ENCODE measurements at places on chromosomes 1 and 21.

DNA sequence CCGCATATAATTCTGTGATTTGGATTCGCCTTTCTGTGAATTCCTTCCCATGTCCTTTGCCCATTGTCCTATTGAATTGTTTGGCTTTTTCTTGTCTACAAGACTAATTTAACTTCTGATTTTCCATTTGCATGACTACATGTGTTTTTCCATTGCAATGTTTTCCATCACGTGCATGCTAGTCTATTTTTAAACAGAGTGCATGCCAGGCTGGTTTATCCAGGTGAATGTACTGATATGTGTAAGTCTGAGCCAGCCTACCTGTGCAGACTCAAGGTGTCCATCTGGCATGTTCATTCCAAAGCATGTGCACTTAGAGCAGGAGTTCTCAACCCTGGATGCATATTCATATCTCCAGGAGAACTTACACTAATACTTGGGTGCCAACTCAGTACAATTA lies 59.7 kb downstream of the INAVA start:
- no peak for DNase-seq

GRCh38 chr1:98854137-98854536 lies 150.5 kb downstream of the PLPPR5 start:
- DNase-seq, result no peak

GRCh38 chr1:156113282-156113950 lies 1.1 kb upstream of the LMNA start:
- DNase-seq, result no peak

- no peak for DNase-seq
Measured at GRCh38 chr1:219990782-219991510, 55.4 kb downstream of the EPRS1 start.

DNA sequence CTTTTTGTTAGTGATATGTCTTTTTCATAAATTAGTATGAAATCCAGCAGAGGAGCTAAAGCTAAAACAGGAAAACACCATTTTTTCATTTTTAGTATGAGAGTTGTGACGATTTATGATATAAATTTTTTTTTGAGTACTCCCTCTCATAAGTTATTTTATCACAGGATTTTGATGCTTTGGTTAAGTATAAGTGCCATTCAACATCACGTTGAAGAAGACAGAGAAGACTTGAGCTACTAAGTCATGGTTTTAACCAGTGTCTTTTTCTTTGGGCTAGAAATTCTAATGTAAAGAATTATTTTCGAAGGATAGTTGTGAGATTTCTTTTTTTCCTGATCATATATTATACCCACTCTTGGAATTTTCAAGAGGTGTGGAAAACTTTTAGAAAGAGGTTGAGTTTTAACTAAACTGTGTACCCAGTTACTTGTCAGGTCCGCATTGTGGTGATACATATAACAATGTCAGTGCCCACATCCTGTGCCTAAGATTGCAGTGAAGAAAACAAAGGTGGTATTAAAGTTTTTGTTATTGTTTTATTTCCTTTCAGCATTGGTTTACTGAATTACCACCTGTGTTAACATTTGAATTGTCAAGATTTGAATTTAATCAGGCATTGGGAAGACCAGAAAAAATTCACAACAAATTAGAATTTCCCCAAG lies 93.8 kb downstream of the USP25 start:
- DNase-seq, result no peak

GRCh38 chr1:97392701-97393100 lies 528.1 kb downstream of the DPYD start:
- DNase-seq, result no peak

DNA sequence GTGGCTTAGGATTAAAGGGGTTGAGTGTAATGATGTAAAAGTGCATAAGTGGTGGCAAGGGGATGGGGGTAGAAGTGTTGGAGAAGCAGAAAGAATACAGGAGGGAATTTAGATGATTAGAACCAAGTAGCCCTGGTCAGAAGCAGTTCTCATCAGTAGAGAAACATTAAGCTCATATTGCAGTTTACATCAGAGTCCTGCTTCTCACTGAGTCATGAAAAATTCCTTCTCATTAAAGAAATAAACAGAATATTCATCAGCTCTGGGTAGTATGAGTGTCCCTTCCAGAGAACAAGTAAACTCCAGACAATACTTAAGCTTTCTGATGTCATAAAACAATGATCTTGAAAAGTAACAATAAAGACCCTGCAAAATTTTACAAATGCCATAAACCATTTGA lies 36.5 kb downstream of the LRRIQ3 start:
- DNase-seq, result no peak

DNA sequence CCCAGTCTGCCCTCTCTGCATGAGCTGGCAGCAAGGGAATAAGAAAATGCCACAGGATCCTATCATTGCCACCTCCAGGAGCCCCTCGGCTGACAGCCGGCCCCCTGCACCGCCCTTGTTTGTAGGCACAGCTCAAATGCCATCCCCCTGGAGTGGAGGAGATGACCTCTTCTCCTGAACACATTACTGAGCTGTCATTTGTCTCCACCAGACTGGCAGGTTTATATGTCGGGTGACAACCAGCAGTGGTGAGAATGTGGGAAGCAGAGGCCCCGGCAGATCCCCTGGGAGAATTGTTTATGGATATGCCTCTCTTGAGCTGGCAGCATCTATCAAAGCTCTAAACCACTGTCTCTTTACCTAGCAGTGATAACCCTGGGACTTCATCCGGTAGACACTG lies 135.4 kb upstream of the FMN2 start:
- no peak for DNase-seq

GRCh38 chr1:50416553-50417453 lies 6.4 kb downstream of the DMRTA2 start:
- DNase-seq, result no peak

DNA sequence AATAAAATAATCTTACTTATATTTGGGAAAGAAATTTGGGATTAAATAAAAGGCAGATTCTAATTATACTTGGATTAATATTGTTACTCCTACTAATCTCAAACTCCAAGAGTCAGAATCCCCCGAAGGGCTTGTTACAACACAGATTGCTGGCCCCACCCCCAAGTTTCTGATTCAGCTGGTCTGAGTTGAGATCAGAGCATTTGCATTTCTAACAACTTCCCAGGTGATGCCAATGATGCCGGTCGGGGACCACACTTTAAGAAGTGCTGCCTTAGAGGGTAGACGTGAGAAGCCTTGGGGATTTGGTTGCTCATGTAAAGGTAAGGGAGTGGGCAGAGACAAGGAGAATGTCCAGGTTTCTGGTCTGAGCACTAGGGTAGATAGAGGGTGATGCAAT lies 47.2 kb downstream of the FMN2 start:
- DNase-seq, result no peak

GRCh38 chr21:41121785-41122415 lies 46.1 kb upstream of the BACE2 start:
- DNase-seq, result no peak

- DNase-seq, result no peak
Measured at GRCh38 chr1:21761052-21761451, 21.9 kb downstream of the USP48 start.

DNA sequence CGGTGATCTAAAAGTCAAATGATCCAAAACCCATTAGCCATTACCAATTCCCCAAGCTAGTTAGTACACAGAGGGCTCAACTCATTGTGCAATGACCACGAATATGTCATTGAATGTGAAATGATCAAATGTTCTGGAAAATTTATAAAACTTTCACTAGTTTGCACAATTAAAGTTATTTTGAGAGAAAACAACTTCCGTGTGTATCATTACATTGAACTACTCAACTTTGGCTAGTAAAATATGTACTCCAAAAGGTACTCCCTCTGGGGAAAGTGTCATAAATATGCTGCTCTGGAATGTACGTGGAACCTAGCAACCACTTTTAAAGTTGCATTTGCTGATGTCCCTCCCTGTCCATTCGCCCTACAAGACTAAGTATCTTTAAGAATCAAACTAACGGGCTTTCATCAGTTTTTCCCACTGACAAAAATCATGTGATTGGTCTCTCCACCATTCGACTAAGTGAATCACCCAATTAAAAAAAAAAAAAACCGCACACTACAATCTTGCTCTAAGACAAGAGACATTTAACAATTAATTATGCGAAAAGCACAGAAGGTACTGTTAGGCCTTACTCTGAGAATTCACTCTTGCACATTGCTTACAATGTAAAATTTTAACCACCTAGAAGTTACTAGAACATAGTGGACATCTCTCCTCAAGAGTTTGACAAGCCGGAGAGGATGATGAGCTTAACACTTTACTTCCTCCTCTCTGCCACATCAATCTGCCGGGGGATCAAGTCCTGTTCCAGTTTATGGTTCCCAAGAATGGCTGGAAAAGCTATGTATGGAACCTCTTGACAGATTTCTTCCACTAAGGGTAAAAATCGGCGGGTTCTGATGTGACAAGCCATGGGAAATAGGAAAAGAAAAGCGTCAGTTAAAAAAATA lies 1.2 kb downstream of the ACBD3 start:
- no peak for DNase-seq

DNA sequence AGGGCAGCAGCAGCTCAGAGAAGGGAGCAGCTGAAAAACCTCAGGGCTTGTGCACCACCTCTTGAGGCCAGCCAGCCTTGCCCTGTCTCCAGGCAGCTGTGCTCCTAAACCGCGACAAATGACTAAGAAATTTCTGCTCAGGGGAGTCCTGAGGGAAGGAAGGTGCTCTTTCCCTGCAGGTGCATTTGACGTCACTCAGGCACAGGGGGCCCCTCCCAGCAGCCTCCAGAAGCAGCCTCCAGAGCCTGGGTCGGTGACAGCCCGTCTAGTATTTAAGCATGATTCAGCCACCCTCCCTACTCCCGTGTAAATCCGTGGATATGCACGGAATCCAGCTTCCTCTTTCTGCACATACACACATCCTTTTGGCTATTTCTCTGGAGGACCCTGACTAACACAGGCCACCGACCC lies 560.5 kb downstream of the KIF26B start:
- DNase-seq, result no peak

DNA sequence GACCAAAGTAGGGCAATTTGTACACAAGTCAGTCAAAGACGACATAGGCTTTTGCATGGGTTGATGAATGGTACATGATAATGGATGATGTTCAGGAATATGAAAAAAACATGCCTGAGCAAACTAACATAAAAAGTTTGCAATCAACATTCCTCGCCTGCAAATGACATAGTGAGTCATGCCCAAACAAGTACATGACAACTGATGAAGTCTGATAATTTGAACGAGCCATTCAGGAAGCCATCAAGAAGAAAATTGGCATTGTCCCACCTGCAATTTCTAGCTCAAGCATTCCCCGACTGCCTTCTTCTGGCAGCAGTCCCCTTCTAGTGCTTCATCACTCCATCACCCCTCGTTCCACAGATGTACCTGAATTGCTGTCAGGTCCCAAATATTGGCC lies 118.4 kb upstream of the NR5A2 start:
- no peak for DNase-seq

- DNase-seq, result no peak
Measured at GRCh38 chr1:195195423-195196057, 1412.7 kb downstream of the KCNT2 start.

DNA sequence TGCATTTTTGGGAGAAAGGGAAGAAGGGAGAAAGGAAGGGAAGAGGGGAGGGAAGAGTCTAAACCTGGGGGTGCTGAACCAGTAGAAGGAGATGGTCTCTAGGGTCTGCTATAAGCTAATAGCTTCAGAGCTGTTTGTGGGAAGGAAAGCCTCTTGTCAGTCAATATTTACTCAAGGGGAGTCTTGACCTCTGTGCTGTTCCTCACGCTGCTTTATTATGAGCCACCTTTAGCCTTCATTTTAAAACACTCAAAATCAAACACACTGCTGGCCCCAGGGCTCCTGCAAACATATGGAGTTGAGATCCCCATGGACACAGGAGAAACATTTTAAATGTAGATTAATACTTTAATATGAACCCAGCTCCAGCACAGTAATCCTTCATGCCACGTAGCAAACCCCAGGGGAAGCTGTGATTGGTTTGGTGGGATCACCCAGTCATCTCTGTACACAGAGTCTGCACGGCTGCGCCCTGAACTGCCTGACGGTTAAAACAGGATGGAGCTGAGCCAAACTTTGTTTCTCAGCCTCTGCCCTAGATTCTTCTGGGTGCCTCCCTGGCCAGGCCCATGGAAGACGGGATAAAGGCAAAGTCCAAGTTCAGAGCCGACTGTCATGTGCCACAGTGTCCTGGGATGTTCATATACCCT lies 40.2 kb upstream of the VWA5B1 start:
- DNase-seq, result no peak

GRCh38 chr1:245770156-245770555 lies 615.4 kb downstream of the KIF26B start:
- no peak for DNase-seq

DNA sequence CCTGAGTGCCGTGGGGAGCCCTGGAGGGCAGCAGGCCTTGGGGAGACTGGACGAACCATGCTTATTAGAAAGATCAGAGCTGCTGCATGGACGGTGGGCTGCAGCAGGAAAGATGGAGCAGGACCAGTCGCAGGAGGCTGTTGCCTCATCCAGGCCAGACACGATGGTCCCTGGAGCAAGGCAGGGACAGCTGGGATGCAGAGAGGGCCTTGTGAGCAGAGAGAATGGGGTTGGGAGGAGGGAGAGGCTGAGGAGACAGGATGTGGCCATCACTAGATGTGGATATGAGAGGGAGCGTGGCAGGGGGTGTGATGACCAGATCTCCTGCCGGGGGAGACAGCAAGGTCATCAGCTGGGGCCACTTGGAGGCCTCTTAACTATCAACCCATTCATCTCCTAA lies 727.6 kb downstream of the PTPRU start:
- DNase-seq, result no peak

GRCh38 chr1:63103682-63104081 lies 218.7 kb upstream of the FOXD3 start:
- DNase-seq, result no peak

- no peak for DNase-seq
Measured at GRCh38 chr1:117657949-117658660, 52.3 kb downstream of the TENT5C start.

GRCh38 chr1:17765444-17766411 lies 10.6 kb downstream of the ACTL8 start:
- DNase-seq, result no peak

- DNase-seq, result no peak
Measured at GRCh38 chr1:113040041-113040440, 33.0 kb upstream of the LRIG2 start.

DNA sequence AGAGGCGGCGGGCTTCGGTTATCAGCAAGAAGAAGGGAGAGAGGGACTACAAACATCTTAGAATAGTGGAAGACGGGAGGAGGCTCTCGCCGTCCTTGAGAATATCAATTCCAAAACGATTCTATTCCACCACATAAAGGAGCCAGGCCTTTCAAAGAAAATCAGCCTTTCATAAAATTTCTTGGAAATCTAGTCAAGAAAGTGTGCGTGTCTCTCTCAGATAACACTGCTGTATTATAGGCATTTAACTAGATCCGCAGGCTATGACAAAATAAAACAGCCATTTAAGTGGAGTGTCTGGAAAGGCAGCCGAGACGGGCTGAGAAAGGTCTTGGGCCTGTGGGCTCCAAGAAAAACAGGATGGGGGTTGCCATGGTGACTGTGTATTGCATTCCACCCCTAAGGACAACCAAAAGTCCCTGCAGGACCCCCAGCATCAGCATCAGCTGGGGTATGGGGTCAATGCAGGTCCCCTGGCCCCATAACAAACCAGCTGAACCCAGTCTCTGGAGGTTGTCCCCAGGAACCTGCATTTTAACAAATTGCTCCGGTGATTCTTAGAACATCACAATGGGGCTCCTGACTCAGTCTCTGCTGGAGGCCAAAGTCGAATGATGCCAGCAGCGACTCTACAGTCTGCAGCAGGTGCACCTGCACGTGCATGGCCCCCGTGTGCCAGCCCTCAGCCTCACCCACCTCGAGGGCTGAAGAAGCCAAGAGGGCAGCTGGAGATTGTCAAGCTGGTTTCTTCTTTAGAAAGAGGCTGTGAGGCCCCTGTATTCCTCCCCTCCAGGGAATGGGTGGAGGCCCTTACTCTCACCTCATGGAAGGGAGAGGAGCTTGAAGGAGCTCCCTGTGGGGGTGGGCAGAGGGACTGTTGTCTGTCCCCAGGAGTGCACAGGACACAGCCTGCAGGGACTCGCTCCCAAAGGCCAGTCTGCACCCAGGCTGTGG lies 287.4 kb downstream of the NPHP4 start:
- DNase-seq, result no peak
